ENCODE measurements at places on chromosomes 11 and 22.

GRCh38 chr11:104028476-104029263 lies 7.8 kb upstream of the DDI1 start:
- no peak for DNase-seq

DNA sequence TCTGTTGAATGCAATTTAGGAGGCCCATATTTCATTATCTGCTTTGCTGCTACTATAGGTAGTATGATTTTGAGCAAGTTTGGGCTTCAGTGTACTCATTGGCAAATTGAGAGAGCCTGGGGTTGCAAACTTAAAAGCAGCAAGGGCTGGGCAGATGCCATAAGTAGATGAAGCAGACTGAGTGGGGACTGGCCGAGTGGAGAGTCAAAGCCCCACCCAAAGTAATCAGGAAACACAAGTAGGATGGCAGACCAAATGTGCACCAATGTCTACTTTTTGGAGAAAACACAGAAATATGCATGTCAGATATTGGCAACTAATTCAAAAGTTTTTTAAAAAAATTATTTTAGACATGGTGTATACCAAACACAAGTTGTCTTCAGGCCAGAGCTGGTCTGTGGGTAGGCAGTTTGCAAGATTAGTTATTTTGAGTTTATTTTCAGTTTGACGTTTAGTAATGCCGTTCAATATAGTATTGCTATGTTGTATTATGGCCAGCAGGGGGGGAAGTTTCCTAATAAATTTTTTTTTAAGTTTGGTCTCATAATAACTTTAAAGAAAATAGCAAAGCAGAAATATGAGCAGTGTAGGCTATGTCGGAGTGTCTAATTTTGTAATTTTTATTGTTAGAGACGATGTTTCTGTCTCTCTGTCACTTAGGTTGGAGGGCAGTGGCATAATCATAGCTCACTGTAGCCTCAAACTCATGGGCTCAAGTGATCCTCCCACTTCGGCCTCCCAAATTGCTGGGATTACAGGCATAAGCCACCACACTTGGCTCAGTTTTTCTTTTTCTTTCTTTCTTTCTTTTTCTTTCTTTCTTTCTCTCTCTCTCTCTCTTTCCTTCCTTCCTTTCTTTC lies 105.1 kb downstream of the HIPK3 start:
- DNase-seq: no peak

GRCh38 chr22:42074132-42074811 lies at the start of gene PHETA2:
Gene PHETA2 (plus strand): TSS chr22:42074248. CDS start chr22:42077294, 3,046 bp downstream.
- DNase-seq: peak; percentile 55

DNA sequence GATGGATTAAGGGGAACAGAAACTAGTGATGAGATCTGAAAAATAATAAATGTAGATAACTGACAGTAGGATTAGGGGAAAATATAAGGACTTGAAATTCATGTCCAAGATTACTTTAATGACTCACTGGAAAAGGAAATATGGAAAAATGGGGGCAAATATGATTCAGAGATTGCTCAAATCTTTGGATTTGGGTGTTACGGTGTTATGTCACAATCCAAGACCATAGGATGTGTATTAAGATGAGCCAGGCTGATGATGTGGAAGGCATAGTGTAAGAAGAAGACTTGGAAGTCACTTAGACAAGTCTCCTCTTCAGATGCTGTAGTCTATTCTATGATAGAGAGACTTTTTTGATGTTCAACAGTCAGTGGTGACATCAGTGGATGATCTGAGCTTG lies 323.7 kb downstream of the LUZP2 start:
- no peak for DNase-seq

GRCh38 chr11:2178906-2179494 lies 7.4 kb upstream of the TH start:
- DNase-seq: no peak
